ENCODE measurements at places on chromosomes 1 and 21.

GRCh38 chr1:110420874-110421793, 13.6 kb upstream of the LAMTOR5 start:
- peak; percentile 5 for DNase-seq

DNA sequence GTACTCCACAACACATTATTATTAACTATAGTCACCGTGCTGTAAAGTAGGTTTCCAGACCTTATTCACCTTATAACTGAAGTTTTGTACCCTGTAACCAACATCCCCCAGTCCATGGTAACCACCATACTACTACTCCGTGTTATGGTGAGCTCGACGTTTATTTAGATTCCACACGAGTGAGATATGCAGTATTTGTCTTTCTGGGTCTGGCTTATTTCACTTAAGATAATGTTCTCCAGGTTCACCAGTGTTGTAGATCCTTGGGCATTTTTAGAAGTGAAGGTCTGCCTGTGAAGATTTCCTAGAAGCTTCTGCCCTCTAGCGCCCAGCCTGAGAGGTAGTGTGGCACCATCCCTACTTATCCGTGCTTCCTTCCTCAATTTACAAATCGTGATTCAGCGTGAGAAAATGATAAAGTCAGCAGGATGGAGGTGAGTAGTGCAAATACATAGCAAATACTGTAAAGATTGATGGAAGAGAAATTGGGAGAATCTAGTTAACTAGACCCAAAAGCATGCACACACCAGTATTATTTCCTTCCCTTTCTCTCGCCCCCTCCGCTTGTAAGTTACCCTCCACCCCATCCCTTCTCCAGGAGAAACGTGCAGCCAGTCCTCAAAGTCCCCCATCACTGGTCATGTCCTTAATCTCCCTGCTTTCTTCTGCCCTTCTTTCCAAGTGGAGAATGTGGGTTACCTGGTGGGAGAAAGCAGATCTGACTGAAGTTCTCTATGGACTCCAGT, 36.0 kb upstream of the DISC1 start:
- DNase-seq: peak; percentile 13

DNA sequence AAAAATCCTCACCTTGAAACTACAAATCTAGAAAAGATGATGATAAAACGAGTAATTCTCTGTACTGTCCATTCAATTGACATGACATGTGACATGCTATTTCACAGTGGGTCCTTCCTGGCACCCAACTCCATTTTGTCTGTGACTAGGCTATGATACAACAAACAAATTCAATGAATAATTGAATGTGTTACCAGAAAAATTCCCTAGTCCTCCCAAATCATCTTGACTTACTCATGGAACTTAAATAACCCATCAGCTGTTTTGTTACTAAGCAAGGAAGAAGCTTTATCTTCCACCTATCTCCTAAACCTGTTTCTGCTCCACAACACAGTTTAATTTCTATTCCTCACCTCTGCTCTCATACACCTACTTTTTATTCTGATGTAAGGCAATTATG, 30.4 kb downstream of the B3GALNT2 start:
- no peak for DNase-seq

- DNase-seq: peak; percentile 94
Observed at GRCh38 chr1:173868266-173869020, at the start of gene ZBTB37. TSS of gene ZBTB37 (plus strand) at chr1:173868380. CDS start at chr1:173870226, 1,846 bp downstream.

DNA sequence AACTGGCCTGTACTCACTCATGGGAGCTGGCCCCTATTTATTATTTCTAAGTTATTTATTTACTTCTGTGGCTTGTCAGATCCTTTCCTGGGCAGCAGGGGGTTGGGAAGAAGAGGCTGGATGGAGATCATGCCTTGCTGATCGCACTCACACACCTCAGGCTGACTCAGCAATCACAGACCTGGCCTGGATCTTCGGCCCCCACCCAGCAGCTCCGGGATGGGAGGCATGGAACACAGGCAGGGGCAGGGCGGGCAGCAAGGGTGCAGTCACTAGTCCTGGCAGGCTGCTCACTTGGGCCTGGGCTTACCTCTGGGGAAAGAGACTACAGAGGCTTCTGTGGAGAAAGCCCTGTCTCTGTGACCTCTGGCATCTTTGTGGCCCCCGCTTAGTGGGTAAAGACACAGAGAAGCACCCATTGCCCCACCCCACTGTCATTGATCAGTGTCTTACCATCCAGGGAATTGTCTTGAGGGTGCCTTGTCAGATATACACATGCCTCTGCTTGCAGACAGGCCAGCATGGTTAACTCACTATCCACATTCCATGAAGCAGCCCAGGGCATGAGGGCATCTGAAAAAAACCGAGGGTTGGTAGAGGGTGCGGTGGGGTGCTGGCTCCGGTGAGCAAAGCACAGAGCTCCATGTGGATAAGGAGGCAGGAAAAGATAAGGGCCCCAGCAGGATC, 3.7 kb downstream of the ARTN start:
- DNase-seq: no peak

- DNase-seq: no peak
Observed at GRCh38 chr1:82586473-82586872, 785.7 kb downstream of the ADGRL2 start.

DNA sequence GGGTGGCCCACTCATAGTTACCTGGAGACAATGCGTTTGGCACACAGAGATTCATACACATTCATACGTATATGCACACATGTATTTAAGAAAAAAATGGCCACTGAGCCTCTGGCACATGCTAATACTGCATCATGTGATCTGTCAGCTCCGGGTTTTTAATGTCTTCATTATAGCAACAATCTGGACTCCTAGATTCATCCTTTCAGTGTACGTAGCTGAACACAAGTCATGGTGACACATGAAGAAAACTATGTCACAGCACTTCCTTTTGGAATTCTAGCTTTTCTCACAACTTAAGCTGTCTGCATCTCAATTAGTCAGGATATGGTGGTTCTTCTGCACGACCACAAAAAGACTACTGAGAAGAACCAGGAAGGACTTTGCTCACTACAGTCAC, 24.7 kb downstream of the HSF2BP start:
- no peak for DNase-seq

- no peak for DNase-seq
Observed at GRCh38 chr1:224458996-224459395, 24.4 kb upstream of the WDR26 start.

DNA sequence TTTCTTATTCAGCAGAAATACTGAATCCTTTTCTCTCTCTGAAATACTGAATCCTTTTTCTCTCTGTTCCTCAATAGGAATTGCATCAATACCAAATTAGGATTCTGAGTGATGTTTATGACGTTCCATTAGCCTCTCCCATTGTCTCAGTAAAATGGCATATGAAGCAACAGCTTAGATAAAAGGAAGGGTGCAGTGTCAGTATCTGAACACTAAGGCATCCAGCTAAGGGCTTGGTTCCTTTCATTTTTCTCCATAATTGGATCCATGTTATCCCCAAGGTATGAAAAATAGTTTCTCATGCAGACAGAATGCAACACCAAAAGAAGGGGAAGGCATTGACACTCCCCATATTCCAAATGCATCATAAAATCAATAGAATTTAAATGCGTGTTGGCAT, 61.5 kb upstream of the RAVER2 start:
- no peak for DNase-seq

DNA sequence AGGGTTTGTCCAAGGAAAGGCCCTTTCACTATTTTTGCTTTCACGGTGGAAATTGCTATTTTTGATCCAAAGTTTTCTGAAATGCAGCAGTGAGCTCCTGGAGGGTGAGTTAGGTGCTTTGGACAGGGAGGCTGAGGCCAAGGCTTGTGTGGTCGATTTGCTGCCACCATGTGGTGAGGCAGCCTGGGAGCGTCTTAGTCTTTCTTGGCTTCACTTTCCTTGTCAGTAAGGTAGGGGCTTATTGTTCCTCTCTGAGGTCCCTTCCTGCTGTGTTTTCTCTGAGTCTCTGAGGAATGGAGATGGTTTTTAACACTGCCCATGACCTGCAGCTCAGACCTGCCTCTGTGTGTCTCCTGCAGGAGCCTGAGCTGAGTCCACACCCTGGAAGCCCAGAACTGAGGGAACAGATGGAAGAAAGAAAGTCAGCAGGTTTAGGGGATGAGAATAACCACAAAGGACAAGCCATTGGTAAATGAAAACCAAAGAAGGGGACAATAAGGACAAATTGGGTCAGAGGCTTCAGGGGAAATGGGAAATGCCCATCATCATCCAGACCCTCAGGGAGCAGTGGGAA, 20.1 kb upstream of the S100A10 start:
- peak; percentile 34 for DNase-seq

GRCh38 chr1:198024782-198025181, 107.6 kb downstream of the LHX9 start:
- DNase-seq: no peak

GRCh38 chr1:36872858-36873257, 161.5 kb downstream of the GRIK3 start:
- no peak for DNase-seq

DNA sequence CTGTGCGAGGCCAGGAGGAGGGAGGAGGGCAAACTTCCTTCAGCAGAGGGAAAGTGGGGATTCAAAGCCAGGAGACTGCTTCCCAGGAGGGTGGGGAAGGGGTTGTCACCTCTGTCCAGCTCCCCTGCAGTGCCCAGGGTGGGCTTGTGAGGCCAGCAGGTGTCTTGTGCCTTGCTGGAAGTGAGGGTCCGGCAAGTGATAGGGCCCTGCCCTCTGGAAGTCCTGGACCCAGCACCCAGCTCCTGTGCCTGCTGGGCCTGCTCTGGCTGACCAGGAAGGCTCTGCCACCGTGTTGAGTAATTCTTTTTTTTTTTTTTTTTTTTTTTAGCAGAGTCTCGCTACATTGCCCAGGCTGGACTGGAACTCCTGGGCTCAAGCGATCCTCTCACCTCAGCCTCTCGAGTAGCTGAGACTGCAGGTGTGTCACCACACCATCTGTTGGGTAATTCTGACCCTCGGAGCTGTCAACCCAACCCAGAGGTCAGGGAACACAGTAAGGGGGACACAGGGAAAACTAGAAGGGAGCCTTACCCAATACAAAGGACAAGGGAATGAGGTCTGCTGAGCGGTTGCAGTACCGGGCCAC, 1.0 kb downstream of the BEST4 start:
- DNase-seq: no peak

GRCh38 chr1:63087966-63088365, 234.4 kb upstream of the FOXD3 start:
- no peak for DNase-seq

DNA sequence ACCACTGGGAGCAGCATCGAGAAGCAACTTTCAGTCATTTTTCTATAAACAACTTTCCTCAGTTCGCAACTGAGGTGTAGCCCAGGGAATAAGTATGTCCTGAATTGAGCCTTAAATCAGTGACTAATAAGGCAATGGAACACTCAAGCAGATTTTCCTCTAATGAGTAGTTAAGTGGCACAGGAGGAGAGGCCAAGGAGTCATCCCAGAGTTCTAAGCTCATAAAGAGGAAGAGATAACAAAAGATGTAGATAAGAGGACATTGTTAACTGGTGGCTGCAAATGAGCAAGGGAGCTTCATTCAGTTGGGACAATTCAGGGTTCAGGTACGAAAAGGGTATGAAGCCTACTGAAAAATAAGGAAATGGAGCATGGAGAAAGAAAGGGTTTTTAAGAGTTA, 64.5 kb downstream of the LRRC40 start:
- DNase-seq: no peak

- no peak for DNase-seq
Observed at GRCh38 chr1:56570924-56571372, 8.4 kb downstream of the PLPP3 start.

GRCh38 chr1:68178821-68179490, 53.4 kb downstream of the WLS start:
- no peak for DNase-seq

DNA sequence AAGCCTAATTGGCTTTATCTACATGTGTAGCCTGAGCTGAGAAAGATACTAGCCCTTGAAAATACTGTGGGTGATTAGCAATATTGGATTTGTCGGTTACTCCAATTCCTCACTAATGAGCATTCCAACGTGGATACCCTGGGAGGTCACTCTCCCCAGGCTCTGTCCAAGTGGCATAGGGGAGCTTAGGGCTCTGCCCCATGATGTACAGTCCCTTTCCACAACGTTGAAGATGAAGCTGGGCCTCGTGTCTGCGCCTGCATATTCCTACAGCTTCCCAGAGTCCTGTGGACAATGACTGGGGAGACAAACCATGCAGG, 2.6 kb downstream of the RCC1 start:
- DNase-seq: no peak

DNA sequence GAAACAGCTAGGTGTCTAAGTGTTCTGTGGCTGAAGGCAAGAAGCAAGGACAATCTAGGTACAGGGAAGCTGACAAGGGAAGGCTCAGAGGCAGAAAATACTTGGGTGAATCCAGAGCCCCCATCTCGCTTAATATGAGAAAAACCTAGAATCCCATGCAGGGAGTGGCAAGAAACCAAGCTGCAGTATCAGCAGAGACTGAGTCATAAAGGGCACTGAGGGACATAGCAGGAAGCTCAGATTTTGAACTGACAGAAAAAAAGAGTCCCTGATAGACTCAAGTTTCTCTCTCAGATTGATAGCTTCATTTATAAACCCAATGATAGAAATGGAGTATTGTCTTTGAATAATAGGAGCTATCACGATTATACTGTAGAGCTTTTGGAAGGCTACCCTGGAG, 77.3 kb upstream of the KCNJ15 start:
- DNase-seq: no peak

- no peak for DNase-seq
Observed at GRCh38 chr1:174839211-174839610, 160.5 kb upstream of the CACYBP start.

GRCh38 chr1:110572751-110573150, 33.4 kb downstream of the KCNA2 start:
- DNase-seq: no peak

- no peak for DNase-seq
Observed at GRCh38 chr1:54965624-54966340, 14.6 kb upstream of the TMEM61 start.

- DNase-seq: no peak
Observed at GRCh38 chr1:205561501-205562203, 57.2 kb downstream of the CDK18 start.

DNA sequence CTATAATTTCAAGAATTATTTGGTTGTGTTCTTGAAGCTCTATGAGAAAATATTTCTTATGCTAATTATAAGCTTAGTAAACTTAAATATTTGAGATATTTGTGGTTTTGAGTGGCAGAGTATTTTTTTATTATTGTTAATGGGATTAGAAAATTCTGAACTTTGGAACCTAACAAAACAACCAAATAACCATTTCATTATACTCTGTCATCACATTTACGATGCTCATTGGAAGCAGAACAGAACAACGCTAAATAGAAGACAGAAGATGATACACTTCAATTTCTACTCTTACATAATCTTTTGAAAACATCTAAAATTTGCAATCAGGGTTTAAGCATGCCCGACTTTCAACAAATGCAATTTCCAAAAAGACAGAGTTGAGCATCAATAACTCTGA, 270.2 kb downstream of the PTPRC start:
- DNase-seq: no peak

- DNase-seq: no peak
Observed at GRCh38 chr1:246703581-246703980, 20.6 kb upstream of the SCCPDH start.

DNA sequence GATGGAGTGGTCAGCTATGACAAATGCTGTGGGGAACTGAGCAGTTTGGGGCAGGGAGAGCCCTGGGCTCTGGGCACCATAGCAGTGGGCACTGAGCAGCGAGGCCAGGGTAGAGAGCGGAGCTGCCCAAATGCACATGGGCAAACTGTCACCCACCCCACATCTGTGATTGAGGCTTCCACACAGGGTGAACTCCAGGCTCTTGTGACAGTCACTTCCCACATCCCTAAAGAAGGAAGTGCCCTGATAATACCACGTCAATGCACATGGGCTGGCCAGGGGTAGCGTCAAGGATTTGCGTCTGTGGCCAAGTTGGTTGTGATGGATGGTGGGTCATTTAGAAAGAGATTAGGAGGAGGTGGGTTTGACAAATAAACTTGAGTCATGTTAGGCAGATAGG, 2.6 kb upstream of the GUCA2B start:
- no peak for DNase-seq

All from activated CD4-positive, alpha-beta T cell treated with anti-CD3 and anti-CD28 coated beads for 4 hours (primary cell).